CD8-positive, alpha-beta memory T cell (primary cell): ENCODE measurements at places on chromosomes 7 and 10. TPM values are rescaled to one million over a fixed set of nuclear protein-coding genes. Genes with fewer than 3 reads are reported as not detected.

The ZNF365 gene
- total RNA-seq = 0.53 TPM

The GPR141 gene
- total RNA-seq = not detected

The EPO gene
- not detected for total RNA-seq

The SPAG6 gene
- total RNA-seq = 0.22 TPM

The KIN gene
- 15.4 TPM for total RNA-seq

The NHLRC2 gene
- total RNA-seq = 30.8 TPM

The OR2A42 gene
- not detected for total RNA-seq

The POLR1F gene
- total RNA-seq = 30.6 TPM

The CUEDC2 gene
- 64.8 TPM for total RNA-seq

The CHAT gene
- total RNA-seq = not detected

The WAC gene
- total RNA-seq = 142 TPM

The MLLT10 gene
- 37.2 TPM for total RNA-seq

The CADPS2 gene
- not detected for total RNA-seq
